D721Med (cell line): ENCODE measurements at places on chromosomes 2 and 18.

DNA sequence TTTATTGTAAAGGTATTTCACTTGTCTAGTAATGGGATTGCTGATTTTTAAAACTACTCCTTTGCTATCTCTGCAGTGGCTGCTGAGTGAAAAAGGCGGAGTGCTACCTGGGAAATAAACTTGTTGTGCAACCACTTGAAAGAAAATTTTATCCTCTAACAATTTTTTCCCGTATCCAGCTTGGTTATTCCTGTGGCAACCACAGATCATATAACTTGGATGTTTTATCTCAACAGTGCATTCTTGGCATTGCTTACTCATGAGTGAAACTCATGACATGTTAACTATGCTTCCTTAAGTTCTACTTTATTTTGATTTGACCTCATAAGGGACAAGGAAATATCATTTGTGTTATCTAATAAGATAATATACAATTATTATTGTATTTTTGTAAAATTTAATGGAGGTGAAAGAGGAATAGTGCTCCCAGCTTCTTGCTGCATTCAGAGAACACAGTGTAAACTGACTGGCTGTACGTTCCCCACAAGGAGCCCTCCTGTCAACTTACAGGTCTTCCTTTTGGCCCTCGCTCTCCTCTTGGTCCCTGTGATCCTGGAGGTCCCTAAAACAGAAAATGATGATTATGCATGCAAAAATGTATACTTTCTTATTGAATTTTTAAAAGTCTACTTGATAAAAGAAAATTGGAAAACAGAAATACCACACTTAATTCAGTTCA lies 82.7 kb downstream of the COL5A2 start:
- DNase-seq: no peak

- no peak for DNase-seq
These were observed 91.5 kb downstream of the EIPR1 start for GRCh38 chr2:3285901-3286645.

- DNase-seq: no peak
These were observed 65.9 kb upstream of the FAM98A start for GRCh38 chr2:33665039-33665438.

GRCh38 chr2:109663721-109664120 lies 49.6 kb downstream of the SOWAHC start:
- DNase-seq: no peak

DNA sequence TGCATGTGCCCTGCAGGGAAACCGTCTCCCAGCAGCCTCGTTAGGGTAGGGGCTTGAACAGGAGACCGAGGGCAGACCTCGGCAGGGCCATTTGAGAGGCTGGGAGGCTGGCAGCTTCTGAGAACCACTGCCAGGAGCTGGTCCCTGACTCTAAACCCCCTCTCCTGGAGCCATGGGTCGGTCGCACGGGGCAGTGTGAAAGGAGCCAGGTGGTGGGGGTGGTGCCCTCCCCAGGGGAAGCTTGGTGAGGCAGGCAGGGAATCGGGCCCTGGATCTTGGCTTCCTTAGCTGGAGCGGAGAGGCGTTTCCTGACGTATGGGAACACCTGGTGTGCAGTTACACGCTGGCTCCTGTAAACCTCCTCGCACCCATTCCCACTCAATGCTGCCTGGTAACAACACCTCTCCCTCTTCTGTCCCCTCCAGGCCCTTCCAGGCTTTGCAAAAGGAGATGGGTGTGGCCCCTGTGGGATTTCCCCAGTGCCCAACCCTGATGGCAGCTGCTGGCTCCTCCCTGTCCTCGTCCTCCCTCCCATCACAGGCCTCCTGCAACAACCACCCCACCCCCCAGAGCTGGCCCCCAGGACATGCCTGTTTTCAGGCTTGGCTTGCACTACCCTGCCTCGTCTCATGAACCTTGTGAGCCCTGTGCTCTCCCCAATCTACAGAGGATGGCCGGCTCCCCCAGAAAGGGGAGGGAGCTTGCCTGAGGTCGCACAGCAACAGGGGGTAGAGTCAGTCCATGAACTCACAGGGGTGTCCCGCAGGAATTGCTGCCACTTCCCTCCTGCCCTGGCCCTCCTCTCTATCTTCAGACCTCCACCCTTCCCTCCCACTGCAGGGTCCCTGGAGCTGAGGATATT lies 24.4 kb downstream of the ADRA2B start:
- DNase-seq: no peak

DNA sequence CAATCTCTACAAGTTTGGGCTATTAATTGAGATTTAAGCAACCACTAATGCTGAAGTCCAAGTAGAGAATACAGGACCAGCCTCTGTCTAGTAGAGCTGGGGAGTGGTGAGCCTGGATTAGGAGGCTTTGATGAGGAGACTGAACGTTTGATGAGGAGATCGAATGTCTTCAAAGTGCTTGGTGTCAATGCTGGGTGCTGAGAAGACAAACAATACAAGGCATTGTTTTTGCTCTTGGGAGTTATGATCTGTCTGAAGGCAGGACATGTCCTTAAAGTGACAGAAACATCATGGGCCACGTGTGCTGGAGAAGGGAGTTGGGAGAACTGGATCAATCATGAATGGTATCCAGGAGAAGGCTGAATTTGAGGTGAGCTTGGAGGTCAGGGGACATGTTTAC lies 143.6 kb downstream of the SPHKAP start:
- DNase-seq: no peak
